Lower lobe of right lung (tissue), 2 donors: ENCODE measurements at places on chromosomes 16 and 17.

GRCh38 chr17:57553991-57554825, 190.9 kb downstream of the CCDC182 start:
- peak; percentile 72 for DNase-seq

DNA sequence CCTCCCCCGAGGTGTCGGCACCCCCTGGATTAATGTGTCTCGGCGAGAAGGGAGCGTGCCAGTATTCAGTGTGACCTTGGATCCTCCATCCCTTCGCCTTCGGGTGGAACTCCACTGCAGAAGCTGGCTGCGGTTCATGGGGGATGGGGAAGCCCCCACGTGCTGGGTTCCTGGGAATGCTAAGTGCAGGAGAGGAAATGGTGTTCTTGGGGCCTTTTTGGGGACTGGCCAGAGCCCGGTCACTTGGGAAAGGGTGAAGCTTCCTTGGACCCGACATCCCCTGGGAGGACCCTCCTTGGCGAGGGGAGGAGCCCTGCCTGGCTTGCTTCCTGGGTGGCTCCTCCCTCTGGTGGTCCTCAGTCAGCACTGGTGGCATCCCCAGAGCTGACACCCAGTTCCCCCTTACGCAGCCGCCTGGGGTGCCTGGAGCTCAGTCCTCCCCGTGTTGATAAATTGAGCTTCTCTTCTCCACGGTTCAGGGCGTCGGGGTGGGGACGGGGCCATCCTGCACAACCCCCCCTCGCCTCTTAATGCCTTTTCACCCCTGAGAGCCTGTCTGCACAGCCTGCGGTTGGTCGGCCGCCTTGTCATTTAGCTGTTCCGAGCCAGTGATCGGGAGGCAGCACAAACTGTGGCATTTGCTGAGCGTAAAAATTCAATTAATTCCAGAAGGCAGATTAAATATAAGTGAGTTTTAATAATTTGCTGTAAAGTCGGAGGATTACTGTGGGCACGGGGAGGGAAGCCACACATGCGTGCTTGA, 30.7 kb upstream of the GSE1 start:
- no peak for DNase-seq

- no peak for DNase-seq
Measured at GRCh38 chr16:11016524-11016988, 72.2 kb downstream of the CLEC16A start.

DNA sequence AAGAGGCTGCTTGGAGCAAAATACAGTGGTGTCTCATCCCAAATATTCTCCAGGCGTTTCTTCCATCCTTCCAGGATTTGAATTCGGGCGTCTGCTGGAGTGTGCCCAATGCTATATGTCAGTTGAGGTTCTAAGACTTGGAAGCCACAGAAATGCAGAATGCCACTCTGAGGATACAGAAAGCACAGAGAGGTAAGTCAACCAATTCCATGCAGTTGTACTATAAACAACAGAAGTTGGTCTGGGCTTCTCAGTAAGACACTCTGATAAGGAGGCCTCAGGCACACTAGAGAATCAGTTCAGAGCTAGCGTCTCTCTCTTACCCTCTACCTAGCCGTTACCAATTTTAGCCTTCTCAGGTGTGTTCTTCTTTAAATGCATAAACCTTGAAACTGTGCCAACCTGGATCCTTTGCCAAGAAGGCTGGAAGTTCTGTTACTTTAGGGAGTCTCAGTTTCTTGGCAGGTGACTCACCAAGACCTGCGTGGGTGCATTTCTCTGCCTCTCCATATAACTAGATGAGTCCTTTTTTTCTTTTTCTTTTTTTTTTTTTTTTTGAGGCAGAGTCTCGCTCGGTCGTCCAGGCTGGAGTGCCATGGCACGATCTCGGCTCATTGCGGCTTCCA, 15.1 kb downstream of the NQO1 start:
- no peak for DNase-seq

GRCh38 chr16:81752225-81752875, 26.7 kb upstream of the PLCG2 start:
- DNase-seq: peak; percentile 88

GRCh38 chr17:49618028-49618611, 42.4 kb downstream of the NXPH3 start:
- DNase-seq: no peak

- DNase-seq: no peak
Measured at GRCh38 chr17:17538417-17539391, 42.5 kb upstream of the RASD1 start.

- no peak for DNase-seq
Measured at GRCh38 chr17:17416007-17416399, 60.8 kb upstream of the MED9 start.

- DNase-seq: no peak
Measured at GRCh38 chr17:28592260-28592659, 6.6 kb downstream of the SPAG5 start.

DNA sequence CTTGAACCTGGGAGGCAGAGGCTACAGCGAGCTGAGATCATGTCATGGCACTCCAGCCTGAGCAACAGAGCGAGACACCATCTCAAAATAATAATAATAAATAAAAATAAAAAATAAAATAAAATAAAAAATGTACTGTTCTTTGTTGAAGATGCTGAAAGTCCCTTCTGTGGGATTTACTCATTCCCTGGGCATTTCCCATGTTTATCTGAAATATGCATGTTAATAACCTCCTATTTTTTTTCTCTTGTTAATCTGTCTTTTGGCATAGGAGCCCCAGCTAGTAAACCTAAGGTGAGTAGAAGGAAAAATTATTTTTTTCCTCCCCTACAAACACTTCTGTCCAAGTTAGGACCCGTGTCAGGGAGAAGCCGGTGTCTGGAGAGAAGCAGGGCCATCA, 34.4 kb downstream of the TMEM92 start:
- DNase-seq: no peak

GRCh38 chr17:28112606-28113005, 70.1 kb downstream of the NLK start:
- no peak for DNase-seq

- DNase-seq: no peak
Measured at GRCh38 chr17:80177986-80178595, 8.3 kb downstream of the CARD14 start.

DNA sequence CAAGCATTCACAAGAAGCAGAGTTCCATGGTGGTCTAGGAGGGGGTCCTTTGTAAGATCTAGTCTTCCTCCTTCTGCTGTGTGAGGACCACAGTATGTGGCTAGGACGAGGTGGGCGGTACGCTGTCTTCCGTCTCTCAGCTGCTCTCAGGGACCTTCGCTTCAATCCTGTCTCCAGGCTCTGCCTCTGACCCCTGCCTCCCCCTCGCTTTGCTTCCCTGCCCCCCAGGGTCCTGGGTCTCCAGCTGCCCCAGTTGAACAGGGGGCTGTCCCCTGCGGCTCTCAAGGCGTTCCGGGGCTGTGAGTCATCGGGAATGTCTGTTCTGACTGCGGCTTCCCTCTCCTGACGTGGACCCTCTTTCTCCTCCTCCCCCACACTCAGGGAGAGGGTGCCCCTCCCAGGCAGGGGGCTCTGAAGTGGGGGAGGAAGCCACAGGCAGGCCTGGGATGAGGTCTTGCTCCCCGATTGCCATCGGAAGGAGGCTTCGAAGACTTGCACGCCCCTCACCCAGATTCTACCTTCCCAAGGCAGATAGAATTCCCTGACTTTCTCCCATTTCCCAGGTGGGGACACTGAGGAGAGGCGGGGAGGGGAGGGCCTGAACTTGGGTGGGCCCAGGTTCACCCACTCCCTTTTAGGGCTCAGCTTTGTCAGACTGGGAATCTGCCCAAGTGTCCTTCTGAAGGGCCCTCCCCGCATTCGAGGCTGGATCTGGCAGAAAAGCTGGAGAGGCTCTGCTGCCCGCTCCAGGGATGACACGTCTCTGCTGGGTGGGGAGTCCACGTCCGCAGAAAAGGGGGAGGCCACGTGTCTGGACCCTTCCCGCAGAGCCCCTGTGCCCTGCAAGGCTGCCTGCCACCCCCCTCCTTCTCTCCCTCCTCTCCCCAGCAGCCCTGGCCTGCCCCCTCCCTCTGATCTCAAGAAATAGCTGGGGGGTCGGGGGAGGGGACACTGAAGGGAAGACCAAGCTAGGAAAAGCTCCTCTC, 9.1 kb upstream of the COL1A1 start:
- no peak for DNase-seq
